ENCODE measurements at places on chromosomes 1 and 21. TPM values are rescaled to one million over a fixed set of nuclear protein-coding genes. Genes with fewer than 3 reads are reported as not detected.

KRTAP19-5 gene
- total RNA-seq = not detected

MED8 gene
- 34.0 TPM for total RNA-seq

- no peak overlapping the region for H3K27ac ChIP-seq
- DNase-seq = no peak
- no peak overlapping the region for H3K4me3 ChIP-seq
- H3K27me3 ChIP-seq = no peaks in the 10 kb centered on the region
- no peaks in the 10 kb centered on the region for H3K36me3 ChIP-seq
- H3K4me1 ChIP-seq = peaks cover 17% of the 10 kb centered on the region
Observed at GRCh38 chr1:228860911-228861831, 125.9 kb downstream of the RHOU start.

DNA sequence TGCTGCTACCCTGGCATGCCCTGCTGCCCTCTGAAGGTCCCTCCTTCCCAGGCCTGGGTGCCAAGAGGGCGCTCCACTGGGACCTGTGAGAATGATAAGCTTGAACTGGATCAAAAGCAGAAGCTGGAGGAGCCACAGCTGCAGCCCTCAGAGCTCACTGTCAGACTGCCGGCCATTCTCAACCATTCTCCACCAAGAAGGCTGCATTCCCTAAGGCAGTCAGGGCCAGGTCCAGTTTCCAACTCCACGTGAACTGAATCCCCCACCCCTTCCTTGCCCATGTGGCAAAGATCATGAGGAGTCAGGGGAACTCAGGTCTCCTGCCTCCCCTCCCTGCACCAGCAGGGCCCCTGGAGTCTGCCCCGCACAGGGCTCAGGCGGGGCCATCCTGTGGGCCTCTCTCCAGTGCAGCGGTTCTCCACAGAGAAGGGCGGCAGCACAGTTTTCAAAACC is 19.5 kb downstream of the SLC1A7 start:
- no peaks in the 10 kb centered on the region for H3K36me3 ChIP-seq
- no peak for DNase-seq
- no peak overlapping the region for H3K4me3 ChIP-seq
- H3K4me1 ChIP-seq = no peaks in the 10 kb centered on the region
- no peak overlapping the region for H3K27ac ChIP-seq
- no peaks in the 10 kb centered on the region for H3K27me3 ChIP-seq

GRCh38 chr1:39046613-39047210 is 20.6 kb downstream of the NDUFS5 start:
- no peaks in the 10 kb centered on the region for H3K36me3 ChIP-seq
- H3K4me1 ChIP-seq = no peaks in the 10 kb centered on the region
- H3K27me3 ChIP-seq = no peaks in the 10 kb centered on the region

DNA sequence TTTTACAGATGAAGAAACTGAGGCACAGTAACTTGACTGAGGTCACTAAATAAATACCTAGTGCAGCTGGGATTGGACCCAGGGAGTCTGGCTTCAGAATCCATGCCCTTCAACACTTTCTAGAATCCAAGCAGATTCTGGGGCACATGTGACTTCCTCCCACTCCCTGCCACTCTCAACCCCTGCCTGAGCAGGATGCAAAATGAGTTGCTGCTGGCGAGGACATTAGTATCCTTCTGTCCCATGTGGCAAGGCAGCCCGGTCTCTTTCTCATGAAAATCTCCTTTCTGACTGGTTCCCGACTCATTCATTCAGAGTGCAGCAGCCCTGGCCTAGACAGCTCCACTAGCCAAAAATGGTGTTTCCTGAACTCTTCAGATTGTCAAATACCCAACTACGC is 28.4 kb downstream of the TNNT2 start:
- no peaks in the 10 kb centered on the region for H3K4me1 ChIP-seq
- H3K27me3 ChIP-seq = no peaks in the 10 kb centered on the region
- H3K36me3 ChIP-seq = no peaks in the 10 kb centered on the region
- no peak overlapping the region for H3K27ac ChIP-seq

SETD4 gene
- total RNA-seq = 31.0 TPM

LDLRAP1 gene
- total RNA-seq = 201 TPM

UTS2 gene
- total RNA-seq = 0.61 TPM

- no peaks in the 10 kb centered on the region for H3K4me1 ChIP-seq
- no peaks in the 10 kb centered on the region for H3K36me3 ChIP-seq
- H3K4me3 ChIP-seq = no peak overlapping the region
- DNase-seq = no peak
Observed at GRCh38 chr1:91600431-91601337, 100.0 kb downstream of the CDC7 start.

DNA sequence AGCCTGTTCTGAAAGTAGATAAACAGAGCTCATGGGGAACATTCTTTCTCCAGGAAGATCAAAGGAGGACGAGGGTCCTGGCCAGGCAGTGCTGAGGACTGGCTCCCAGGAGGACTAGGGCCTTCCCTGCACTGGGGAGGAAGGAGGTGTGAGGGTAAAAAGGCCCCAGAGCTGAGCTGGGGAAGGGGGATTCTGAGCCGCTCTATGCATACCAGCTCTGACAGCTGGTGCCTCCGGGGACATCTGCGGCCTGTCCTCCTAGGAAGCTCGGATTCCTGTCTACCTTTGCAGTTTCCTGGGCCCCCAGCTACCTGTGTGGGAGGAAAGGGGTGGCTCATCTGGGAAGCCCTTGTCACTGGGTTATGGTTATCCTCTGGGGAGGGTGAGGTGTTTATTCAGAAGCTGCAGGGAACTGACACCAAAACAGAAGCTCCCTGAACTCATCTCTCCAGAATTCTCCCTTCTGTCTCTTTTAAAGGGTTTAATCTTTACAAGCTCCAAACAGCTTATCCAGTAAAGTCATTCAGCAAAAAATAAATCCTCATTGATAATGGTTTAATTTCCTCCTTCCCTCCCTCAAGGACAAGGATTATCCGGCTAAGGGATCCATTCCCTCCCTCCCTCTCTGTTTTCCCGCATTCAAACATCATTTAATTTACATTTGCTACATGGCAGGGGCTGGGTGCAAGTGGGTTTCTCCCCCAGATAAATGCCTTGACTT is 31.0 kb downstream of the NENF start:
- no peaks in the 10 kb centered on the region for H3K27me3 ChIP-seq
- no peak overlapping the region for H3K27ac ChIP-seq
- H3K4me3 ChIP-seq = no peak overlapping the region
- no peak for DNase-seq
- H3K36me3 ChIP-seq = no peaks in the 10 kb centered on the region

- DNase-seq = no peak
- H3K4me1 ChIP-seq = no peaks in the 10 kb centered on the region
- no peak overlapping the region for H3K4me3 ChIP-seq
- H3K36me3 ChIP-seq = no peaks in the 10 kb centered on the region
Observed at GRCh38 chr1:194024659-194025058, 838.2 kb upstream of the B3GALT2 start.

DNA sequence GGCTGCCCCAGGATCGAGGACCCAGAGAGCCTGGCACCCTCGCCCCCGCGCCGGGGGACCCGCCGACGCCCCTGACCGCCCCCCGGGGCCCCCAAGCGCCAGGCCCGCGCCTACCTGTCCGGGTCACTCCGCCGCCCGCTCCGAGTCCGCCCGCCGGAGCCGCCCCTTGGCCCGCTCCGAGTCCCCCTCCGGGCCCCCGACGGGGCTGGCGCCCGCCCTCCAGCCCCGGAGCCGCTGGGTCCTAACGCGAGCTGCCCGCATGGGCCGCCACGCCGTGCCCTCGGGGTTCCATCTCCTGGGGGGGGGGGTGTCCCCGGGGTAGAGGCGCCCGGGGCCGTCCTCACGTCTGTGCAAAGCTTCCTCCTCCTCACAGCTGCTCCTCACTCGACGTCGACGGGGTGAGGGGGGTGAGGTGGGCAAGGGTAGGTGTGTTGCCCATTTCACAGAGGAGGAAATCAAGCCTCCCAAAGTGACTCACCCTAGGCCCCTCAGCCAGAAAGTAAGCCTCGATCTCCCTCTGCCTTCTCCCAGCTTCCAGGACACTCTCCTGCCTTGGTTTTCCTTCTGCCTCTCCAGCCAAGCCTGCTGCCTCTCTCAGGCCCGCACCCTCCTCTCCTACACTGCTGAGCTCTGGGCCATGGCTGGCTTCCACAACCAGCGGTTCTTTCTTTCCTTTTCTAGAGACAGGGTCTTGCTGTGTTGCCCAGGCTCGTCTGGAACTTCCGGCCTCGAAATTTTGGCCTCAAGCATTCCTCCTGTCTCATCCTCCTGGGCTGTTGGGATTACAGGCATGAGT is at the start of gene MFAP2:
Gene MFAP2 (minus strand): TSS at position 148 of the 796 bp plus-strand sequence. CDS start 2,347 bp downstream, outside the sequence.
- DNase-seq = no peak
- H3K4me3 ChIP-seq = no peak within 1 kb of the TSS
- no peak within 1 kb of the TSS for H3K27ac ChIP-seq
- no peaks in the 10 kb centered on the region for H3K36me3 ChIP-seq

- no peak overlapping the region for H3K4me3 ChIP-seq
- DNase-seq = no peak
- H3K27me3 ChIP-seq = no peaks in the 10 kb centered on the region
- H3K27ac ChIP-seq = no peak overlapping the region
- H3K4me1 ChIP-seq = peaks cover 11% of the 10 kb centered on the region
Observed at GRCh38 chr1:182608845-182609610, 4.8 kb upstream of the RGS16 start.

DNA sequence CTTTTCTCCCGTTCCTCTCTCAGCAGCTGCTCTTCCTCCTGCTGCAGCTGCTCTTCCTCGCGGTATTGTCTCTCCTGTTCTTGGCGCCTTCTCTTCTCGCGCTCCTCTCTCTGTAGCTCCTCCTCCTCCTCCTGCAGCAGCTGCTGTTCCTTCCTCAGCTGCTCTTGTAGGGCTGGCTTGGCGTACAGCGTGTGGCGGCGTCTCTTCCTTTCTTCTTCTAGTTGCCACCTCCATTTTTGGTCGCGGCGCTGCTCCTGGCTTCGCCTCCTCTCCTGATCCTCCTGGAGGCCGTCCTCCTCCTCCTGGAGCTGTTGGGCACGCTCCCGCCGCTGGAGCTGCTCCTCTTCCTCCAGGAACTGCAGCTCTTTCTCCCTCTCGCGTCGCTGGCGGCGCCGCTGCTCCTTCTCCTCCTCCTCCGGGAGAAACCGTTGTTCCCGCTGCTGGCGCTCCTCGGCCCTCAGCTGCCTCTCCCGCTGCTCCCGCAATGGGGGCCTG is 4.8 kb downstream of the TCHH start:
- peaks cover 47% of the 10 kb centered on the region for H3K4me1 ChIP-seq
- peaks cover 57% of the 10 kb centered on the region for H3K27me3 ChIP-seq
- DNase-seq = peak; percentile 30
- H3K27ac ChIP-seq = no peak overlapping the region
- H3K36me3 ChIP-seq = no peaks in the 10 kb centered on the region

- H3K4me1 ChIP-seq = no peaks in the 10 kb centered on the region
- no peaks in the 10 kb centered on the region for H3K36me3 ChIP-seq
- no peak for DNase-seq
- H3K27ac ChIP-seq = no peak overlapping the region
Observed at GRCh38 chr1:200233393-200233792, 176.4 kb downstream of the ZNF281 start.

KRTAP19-3 gene
- not detected for total RNA-seq

OPRD1 gene
- total RNA-seq = not detected

- no peaks in the 10 kb centered on the region for H3K27me3 ChIP-seq
- no peaks in the 10 kb centered on the region for H3K36me3 ChIP-seq
- no peak for DNase-seq
- no peaks in the 10 kb centered on the region for H3K4me1 ChIP-seq
- H3K4me3 ChIP-seq = no peak overlapping the region
Observed at GRCh38 chr1:200372095-200372884, 37.5 kb downstream of the ZNF281 start.

DNA sequence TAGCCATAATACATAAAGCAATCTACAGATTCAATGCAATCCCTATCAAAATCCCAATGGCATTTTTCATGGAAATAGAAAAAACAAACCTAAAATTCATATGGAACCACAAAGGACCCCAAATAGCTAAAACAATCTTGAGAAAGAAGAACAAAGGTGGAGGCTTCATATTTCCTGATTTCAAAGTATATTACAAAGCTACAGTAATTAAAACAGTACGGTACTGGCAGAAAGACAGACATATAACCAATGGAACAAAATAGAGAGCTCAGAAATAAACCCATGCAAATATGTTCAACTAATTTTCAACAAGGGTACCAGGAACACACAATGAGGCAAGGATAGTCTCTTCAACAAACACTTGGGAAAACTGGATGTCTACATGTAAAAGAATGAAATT is 87.0 kb downstream of the DENND1B start:
- no peak overlapping the region for H3K27ac ChIP-seq
- DNase-seq = no peak
- no peaks in the 10 kb centered on the region for H3K36me3 ChIP-seq
- no peaks in the 10 kb centered on the region for H3K27me3 ChIP-seq

DNA sequence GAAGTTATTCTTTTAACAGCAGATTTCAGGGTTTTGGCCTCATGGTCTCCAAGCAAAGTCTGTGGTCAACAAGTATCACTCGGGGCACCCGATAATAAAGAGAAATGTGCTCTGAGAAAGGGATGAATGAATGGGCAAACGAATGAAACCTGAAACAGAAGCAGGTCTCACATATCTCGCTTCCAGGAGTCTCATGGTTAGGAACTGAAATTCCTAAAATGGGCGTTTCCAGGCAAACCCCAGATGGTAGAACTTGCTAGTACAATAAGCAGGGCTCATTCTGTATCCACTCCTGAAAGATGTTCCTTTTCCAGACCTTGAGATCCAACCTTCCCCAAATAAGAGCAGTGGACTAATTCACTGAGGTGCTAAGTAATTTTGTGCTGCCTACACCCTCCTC is 87.2 kb downstream of the LAMC2 start:
- H3K27me3 ChIP-seq = peaks cover 3% of the 10 kb centered on the region
- H3K27ac ChIP-seq = no peak overlapping the region
- no peaks in the 10 kb centered on the region for H3K4me1 ChIP-seq
- no peak for DNase-seq

KCNE1 gene
- total RNA-seq = 0.22 TPM

DNAI4 gene
- total RNA-seq = 7.9 TPM

DNA sequence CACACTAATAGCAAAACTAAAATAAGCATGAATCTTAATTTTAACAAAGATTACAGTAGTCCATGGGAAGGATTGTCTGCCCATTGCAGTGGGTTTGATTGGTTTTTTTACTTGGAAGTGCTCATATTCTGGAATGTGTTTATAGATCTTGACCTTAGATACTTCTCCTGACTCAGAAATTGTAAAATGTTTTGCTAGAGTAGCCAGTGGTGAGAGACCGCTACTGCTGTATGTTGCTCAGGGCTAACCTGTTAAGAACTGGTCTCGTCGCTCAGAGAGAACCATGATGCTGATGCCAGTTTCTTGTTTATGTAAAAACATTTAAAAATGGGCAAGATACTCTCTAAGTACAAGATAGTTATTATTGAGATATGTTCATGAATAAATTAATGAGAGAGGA is 99.9 kb downstream of the ROR1 start:
- no peak for DNase-seq
- H3K36me3 ChIP-seq = no peaks in the 10 kb centered on the region
- no peaks in the 10 kb centered on the region for H3K27me3 ChIP-seq
- H3K4me3 ChIP-seq = no peak overlapping the region

GRCh38 chr1:22117851-22118250 is 25.0 kb downstream of the WNT4 start:
- H3K27ac ChIP-seq = no peak overlapping the region
- H3K36me3 ChIP-seq = peaks cover 24% of the 10 kb centered on the region
- no peaks in the 10 kb centered on the region for H3K4me1 ChIP-seq
- DNase-seq = no peak
- H3K4me3 ChIP-seq = no peak overlapping the region
- no peaks in the 10 kb centered on the region for H3K27me3 ChIP-seq

Measured in CD4-positive, alpha-beta memory T cell (primary cell).